ENCODE measurements at places on chromosomes 3 and 15.

DNA sequence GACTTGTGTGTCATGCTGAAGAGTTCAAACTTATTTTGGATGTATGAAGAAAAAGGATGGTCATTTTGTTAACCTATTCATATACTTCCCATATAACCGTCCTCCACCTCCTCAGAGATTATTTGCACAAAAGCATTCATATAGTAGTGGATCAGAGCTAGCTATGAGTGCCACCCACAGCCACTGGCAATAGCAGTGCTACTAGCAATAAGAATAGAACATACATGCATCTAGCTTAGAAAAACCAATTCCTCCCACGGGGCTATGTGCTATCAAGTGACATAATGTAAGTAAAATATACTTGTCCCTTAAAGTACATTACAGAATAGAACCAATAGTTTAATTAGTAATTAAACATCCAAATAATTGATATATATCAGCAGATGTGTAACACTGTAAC lies 10.3 kb upstream of the ZBED2 start:
- DNase-seq = no peak

DNA sequence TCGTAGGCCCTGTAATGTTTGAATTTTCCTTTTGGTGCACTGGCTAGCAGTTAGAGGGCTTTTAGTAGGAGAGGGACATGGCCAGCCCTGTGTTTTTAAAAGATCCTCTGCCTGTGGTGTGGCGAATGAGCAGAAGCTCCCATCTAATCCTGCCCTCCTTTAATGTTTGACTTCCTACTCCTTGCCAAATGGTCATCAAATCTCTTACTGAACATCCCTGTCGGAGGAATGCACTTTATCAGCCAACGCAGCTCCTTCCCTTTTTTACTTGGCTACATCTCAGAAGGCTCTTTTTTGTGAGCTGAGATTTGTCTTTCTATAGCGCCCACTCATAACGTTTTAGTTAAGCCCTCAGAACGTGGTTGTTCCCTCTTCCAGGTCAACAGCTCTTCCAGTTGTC lies 44.8 kb downstream of the MAP2K5 start:
- DNase-seq = no peak

GRCh38 chr3:13072239-13072599 lies 1.0 kb downstream of the IQSEC1 start:
- no peak for DNase-seq

DNA sequence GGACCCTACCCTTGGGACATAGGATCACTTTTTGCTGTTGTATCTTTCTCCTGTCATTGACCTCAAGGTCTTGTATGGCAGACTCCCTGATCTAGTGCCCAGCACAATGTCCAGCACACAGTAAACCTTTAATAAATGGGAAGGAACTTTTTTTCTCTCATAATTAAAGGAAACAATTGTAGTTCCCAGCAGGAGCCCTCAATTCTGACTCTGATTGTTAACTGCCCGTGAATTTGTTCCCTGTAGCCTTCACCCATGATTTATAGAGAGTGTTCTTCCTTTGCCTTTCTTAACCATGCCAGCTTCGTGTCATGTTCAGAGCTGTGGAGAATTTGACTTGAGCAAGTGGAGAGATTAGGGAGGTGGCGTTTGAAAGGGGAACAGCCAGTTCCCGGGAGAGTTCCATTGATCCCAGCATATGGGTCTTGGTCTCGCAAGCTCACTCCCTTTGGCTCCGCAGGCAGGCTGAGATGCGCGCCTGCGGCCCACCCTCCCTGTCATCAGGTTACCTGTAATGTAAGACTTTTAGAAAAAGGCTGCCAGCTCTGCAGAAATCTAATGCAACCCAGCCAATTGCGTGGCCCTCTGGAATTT lies 182.6 kb downstream of the TP63 start:
- no peak for DNase-seq

GRCh38 chr3:128319107-128319506 lies 147.6 kb downstream of the DNAJB8 start:
- DNase-seq = no peak

DNA sequence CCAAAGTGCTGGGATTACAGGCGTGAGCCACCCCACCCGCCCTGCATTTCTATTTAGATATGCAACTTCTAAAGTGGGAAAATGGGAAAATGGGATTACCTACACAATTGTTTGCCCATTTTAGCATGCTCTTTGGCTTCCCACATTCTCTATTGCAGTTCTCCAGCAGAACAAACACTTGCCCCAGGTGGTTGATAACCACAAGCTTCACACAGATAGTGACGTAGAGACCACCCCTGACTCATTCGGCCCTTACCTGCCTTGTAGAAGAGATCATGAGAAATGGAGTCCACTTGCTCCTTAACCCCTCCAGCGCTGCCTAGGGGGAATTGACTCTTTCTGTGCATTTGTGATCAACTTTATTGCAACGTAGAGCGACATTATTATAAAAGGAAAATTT lies 83.2 kb upstream of the RAP2B start:
- DNase-seq = no peak

DNA sequence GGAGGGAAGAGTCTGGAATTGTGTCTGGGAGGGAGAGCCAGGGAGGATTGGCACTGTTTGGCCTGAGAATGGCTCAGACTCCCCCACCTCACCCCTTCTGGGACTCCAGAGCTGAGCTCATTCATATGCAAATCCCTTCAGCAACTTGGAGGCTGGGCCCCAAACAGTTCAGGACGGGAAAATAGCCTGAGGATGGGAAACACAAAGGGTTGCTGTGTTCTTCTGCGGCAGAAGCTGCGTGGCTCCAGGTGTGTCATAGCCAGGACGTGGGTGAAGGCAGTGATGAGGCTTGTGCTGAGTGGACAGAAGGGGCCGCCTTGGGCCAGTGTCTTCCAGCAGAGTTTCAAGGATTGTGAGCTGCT lies 16.6 kb downstream of the MASP1 start:
- DNase-seq = no peak

GRCh38 chr15:58048261-58048660 lies 17.2 kb downstream of the ALDH1A2 start:
- no peak for DNase-seq

DNA sequence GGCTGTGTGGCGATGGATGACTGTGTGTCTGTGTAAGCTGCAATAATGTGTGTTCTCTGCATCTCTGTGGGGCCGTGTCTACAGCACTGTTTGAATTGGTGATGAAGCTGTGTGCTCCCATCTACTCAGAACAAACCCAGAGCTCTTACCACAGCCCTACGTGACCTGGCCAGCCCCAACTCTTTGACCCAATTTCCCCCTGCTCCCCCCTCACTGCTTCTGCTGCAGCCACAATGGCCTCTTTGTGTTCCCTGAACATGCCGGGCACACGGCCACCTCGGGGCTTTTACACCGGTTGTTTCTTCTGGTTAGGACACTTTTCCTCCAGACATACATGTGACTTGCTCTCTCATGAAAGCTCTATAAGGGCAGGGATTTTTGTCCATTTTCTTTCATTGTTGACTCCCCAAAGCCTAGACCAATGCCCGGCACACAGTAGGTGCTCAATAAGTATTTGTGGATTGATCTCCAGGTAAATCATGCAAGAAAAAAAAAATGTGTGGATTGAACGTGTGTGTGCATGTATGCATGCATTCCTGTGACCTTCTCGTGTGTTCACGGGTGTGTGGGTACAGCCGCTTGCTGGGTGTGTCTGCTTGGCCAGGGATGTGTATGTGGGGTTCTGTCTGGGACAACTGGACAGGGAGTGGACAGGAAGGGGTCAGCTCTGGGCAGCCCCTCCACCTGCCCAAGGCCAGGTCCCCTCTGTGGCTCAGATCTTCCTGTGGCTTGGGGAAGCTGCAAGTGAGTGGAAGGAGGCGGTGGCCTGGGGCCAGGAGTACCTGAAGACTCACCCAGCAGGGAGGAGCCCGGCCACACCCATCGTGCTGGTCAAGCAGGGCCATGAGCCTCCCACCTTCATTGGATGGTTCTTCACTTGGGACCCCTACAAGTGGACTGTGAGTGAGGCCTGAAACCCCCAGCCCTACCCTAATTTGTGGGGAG lies 14.8 kb downstream of the VILL start:
- no peak for DNase-seq

GRCh38 chr15:56440214-56440770 lies 24.6 kb downstream of the MNS1 start:
- DNase-seq = no peak

DNA sequence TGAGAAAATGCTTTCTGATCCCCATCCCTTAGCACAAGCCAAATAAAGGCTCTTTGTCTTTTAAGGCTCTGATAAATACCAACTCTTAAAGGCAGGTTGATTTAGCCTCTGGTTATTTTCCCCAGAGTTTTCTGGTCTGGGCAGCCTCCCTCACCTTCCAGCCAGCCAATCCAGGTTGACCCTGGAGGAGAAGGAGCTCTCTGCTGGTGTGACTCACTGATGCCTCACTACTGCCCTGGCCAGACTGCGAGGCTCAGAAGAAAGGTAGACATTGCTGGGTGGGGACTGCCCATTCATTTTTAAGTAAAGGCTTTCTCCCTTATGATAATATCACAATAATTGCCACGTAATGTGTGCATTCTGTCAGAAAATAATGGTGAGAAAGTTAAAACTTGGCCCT lies 37.1 kb downstream of the SLCO3A1 start:
- DNase-seq = no peak

DNA sequence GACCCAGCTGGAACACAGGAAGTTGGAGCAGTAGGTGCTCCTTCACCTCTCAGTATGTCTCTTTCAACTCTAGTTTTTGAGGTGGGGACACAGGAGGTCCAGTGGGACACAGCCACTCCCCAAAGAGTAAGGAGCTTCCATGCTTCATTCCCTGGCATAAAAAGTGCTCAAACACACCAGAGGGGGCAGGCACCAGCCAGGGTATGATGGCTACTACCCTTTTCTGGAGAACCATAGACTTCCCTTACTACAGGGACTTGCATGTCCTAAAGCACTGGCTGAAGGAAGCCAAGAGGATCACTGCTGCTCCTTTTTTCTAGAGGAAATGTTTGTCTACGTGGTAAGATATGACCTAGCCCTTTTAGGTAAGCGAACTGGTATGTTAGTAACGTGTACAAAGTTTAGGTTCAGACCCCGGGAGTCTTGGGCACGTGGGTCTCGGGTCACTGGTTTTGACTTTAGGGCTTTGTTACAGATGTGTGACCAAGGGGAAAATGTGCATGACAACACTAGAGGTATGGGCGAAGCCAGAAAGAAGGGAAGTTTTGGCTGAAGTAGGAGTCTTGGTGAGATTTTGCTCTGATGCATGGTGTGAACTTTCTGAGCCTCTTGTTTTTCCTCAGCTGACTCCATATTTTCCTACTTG lies 11.9 kb downstream of the IL17RB start:
- DNase-seq = no peak

GRCh38 chr15:49187549-49188245 lies 17.6 kb downstream of the GALK2 start:
- DNase-seq = no peak

DNA sequence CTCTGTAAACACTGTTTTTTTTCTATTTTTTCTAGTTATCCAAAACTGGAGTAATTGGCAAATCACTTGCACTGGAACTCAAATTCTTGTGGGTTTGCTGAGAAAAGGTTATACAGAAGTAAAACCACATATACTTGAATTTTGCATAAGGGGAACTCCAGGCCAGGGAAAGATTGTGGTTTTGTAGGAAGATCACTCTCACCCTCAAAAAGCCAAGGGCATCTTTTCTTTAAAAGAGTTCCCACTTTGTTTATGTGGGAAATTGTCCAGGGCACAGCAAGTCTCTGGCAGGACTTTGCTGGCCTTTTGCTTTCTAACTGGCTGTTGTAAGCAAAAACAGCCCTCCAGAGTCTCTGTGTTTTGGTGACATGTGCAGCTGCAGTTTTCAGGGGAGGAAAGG lies 340.3 kb upstream of the RBMS3 start:
- no peak for DNase-seq

GRCh38 chr3:159619341-159619885 lies 369.2 kb upstream of the IL12A start:
- DNase-seq = no peak

DNA sequence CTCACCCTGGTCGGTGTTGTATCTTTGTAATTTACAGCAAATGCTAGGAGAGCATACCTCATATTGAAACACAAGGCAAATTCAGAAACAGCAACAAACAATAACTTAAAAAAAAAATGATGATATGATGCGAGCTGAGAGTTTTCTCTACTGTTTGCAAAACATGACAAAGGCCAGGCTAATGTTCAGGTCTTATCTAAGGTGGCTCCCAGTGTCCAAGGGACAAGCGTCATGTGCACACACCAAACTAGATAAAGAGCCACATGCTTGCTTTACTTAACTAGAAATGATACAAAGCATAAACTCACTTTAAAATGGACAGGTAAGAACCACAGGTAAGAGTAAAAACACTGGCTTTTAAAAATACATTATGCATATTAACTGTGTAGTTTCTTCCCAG lies 375.9 kb downstream of the FOXP1 start:
- DNase-seq = no peak

DNA sequence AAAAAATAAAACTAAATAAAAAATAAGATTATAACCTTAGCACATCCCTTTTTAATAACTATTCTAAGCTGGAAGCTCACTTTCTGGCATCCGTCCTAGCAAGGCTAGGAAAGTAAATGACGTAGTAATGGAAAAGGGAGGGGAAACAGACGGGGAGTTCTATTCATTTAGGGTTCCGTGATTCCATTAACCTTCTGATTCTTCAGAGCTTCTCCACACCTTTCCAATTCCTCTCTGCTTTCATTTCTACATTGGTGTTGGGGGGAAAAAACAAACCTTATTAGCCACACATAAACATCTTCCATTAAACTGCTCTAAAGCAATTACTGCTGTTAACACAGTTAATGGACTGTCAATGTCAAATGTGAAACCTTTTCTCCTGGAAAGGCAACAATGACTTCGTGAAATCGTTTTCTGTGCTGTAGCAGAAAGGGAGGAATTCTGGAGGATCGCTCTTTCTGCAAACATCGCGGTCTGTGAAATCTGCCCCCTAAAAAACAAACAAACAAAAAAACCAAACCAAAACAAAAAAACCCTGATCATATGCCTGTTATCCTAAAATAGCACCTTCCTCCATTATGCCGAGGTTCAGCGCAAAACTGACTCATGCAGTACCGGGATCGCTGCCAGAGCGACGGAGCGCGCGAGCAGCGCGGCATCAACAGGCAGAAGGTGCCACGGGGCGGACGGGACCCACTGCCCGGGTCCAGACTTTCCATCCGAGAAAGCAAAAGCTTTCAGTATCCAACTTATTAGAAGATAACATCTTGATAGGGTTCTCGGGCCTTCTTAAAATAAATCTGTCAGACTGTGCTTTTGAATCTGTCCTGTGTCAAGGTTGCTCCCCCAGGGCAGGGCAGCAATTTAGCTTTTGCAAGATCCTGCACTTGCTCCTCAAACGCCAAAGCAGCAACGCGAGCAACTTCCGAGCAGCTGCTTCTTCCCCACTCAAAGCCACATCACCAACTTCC lies 156.2 kb downstream of the FGF12 start:
- DNase-seq = no peak

DNA sequence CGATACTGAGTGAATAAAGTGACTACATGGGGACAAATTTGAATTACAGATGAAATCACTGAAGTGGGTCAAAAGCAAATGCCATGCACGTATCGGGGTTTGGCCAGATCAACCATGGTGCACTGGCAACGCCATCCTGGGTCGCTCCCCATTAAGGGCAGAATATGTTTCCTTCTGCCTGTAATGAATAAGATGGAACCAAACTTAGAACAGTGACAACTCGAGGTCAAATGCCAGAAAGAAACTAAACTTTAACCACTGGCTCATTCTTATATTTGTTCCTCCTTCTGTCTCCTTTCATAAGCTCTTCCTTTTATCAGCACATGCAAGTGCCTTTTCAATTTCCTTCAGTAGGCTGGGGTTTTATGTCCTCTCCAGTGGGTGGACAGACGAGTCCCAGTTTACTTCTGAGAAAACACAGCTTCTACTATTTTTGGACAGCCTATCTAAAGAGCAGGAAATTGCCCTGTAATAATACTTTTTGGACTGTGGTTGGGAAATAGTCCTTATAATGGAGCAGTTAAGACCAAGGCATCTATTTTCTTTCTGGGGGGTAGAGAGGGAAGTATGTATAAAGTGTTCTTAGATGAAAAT lies 61.4 kb downstream of the WHAMM start:
- no peak for DNase-seq
